ENCODE measurements at places on chromosomes 3 and 15.

DNA sequence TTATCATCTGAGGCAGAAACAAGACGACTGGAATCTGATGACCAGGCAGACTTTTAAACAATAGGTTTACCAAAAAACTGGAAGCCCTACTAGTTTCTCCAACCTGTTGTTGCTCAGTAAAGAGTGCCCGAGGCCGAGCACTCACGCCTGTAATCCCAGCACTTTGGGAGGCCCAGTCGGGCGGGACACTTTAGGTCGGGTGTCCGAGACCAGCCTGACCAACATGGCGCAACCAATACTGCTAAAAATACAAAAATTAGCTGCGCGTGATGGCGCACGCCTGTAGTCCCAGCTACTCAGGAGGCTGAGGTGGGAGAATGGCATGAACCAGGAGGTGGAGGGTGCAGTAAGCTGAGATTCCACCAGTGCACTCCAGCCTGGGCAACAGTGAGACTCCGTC is 1.1 kb upstream of the WDR5B start:
- peak overlapping the region; percentile 98 for H3K27ac ChIP-seq
- H3K4me1 ChIP-seq = peaks cover 18% of the 10 kb centered on the region
- no peak for DNase-seq
- H3K27me3 ChIP-seq = no peaks in the 10 kb centered on the region

- H3K4me1 ChIP-seq = peaks cover 2% of the 10 kb centered on the region
- H3K4me3 ChIP-seq = no peak overlapping the region
- H3K27ac ChIP-seq = no peak overlapping the region
- no peaks in the 10 kb centered on the region for H3K27me3 ChIP-seq
- no peak for DNase-seq
These were observed 33.2 kb downstream of the HOMER2 start for GRCh38 chr15:82919231-82919886.

DNA sequence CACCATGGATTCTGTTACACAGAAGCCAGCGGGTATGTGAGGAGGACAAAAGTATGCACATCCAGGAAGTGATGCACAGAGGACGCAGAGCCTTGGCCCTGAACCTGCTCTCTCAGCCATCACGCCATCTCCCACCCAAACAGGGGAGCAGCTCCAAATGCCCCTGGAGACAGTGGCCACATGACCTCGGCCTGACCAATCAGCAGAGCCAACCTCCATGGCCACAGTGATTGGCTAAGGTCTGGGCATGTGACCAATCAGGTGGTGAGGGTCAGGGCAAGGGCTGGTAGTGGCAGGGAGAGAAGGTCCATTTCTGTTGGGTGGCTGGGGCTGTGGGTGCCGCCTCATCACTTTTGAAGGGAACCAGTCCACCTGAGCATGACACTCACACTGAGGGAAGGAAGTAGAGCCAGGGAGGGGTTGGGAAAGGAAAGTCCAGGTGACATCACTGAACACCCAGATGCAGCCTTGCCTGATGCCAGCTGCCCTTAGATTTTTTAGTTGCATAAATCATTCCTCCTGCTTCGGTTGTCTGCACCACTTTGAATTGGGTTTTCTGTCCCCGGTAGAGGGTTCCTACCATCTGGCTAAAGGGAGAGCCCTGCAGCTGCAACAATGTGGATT is 70.3 kb upstream of the IQSEC1 start:
- no peak for DNase-seq
- H3K4me1 ChIP-seq = no peaks in the 10 kb centered on the region
- peaks cover 7% of the 10 kb centered on the region for H3K27me3 ChIP-seq
- no peak overlapping the region for H3K4me3 ChIP-seq
- H3K36me3 ChIP-seq = no peaks in the 10 kb centered on the region

- H3K36me3 ChIP-seq = no peaks in the 10 kb centered on the region
- no peaks in the 10 kb centered on the region for H3K27me3 ChIP-seq
- H3K4me1 ChIP-seq = peaks cover 6% of the 10 kb centered on the region
- H3K27ac ChIP-seq = no peak overlapping the region
These were observed 1.9 kb downstream of the P2RY12 start for GRCh38 chr3:151382671-151383070.

DNA sequence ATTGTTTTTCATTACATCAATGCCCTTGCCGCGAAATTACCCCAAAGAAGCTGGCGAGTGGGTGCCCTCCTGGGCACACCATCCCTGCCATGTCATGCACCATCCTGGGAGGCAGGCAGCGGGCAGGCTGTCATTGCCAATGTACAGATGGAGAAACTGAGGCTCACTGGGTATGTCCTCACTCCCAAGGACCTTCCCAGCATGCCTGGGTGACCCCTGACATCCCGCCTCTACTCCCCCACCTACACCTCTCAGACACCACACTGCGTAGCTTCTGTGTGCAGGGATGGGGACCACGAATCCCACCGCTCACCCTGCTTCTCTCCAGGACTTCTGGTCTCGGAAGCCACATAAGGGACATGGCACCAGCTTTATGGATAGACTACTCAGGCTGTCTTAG is 41.0 kb upstream of the SLC41A3 start:
- no peak overlapping the region for H3K27ac ChIP-seq
- H3K4me3 ChIP-seq = no peak overlapping the region
- DNase-seq = no peak
- no peaks in the 10 kb centered on the region for H3K4me1 ChIP-seq
- peaks cover 2% of the 10 kb centered on the region for H3K27me3 ChIP-seq
- H3K36me3 ChIP-seq = no peaks in the 10 kb centered on the region

DNA sequence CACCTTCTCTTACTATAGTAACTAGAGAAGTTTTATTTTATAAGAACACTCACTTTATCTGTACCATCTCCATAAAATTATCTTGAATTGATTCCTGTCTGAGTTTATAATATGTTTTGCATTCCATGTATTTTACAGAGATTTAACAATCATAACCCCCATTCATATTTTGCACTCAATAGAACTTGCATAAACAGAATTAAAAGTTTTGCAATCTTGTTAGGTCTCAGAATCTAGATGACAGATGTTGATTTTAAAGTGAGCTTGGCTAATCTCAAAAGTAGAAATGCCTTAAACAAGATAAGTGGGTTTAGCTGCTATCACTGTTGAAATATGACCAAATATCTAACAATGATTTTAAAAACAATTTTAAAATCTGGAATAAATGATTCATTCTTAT is 107.9 kb upstream of the EPHA6 start:
- H3K36me3 ChIP-seq = no peaks in the 10 kb centered on the region
- H3K4me1 ChIP-seq = no peaks in the 10 kb centered on the region
- H3K4me3 ChIP-seq = no peak overlapping the region
- H3K27me3 ChIP-seq = no peaks in the 10 kb centered on the region
- DNase-seq = no peak
- H3K27ac ChIP-seq = no peak overlapping the region

DNA sequence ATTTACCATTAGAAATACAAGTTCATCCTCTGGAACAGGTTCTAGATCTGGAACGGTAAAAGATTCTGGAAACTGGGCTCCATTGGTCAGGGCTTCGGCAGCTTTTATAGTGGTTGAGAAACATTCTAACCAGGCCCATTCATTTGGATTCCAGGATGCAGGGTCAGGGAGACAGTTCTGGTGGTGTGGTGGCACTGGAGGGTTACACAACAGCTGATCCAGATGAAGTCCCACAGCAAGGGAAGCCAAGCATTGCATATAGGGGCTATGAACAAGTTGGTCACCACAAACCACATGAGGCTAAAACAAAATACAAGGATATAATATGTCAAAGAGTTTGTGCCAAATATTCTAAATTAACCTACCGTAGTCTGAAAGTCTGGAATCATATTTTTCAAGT is 43.0 kb downstream of the FBXL22 start:
- H3K27ac ChIP-seq = no peak overlapping the region
- peaks cover 11% of the 10 kb centered on the region for H3K36me3 ChIP-seq
- no peak overlapping the region for H3K4me3 ChIP-seq
- DNase-seq = no peak

DNA sequence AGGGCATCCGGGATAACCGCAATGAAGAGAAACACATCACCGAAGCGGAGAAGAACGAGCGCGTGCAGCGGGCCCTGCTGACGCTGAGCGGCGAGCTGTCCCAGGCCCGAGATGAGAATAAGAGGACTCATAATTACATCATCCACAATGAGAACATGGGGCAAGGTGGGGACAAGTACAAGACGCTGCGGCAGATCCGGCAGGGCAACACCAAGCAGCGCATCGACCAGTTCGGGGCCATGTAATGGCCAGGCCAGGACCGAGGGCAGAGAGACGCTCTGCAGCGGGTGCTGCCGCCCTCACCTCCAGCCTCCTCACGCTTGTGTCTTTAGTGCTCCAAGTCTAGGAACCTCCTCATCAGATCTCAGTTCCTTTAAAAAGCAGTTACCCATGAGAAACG is 863.7 kb upstream of the ALCAM start:
- no peak overlapping the region for H3K27ac ChIP-seq
- no peaks in the 10 kb centered on the region for H3K27me3 ChIP-seq
- H3K36me3 ChIP-seq = no peaks in the 10 kb centered on the region
- H3K4me3 ChIP-seq = no peak overlapping the region
- H3K4me1 ChIP-seq = no peaks in the 10 kb centered on the region

GRCh38 chr3:100009276-100010086 is 104.8 kb downstream of the FILIP1L start:
- H3K4me1 ChIP-seq = peaks cover 22% of the 10 kb centered on the region
- H3K27me3 ChIP-seq = no peaks in the 10 kb centered on the region
- H3K4me3 ChIP-seq = no peak overlapping the region
- no peak overlapping the region for H3K27ac ChIP-seq
- no peak for DNase-seq

DNA sequence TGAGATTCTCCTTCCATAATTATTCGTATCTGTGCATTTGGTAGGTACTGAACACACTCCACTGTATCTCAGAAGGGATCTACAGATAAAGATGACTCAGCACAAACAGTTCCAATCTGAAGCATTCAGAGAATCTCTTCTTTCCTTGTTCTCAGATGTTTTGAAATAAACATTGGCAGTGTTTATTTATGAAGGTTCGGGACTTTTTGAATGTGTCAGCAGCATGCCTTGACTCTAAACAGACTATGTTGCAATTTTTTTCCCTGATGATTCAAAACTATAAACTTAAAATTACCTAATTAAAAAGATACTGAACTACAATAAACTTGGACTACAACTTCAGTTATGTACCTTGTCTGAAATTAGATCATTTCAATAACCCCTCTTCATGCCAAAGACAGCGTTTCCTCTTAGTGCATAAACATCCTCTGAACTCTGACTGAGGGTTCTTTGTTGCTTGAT is 612.9 kb upstream of the TBL1XR1 start:
- H3K27me3 ChIP-seq = no peaks in the 10 kb centered on the region
- no peak overlapping the region for H3K4me3 ChIP-seq
- H3K27ac ChIP-seq = no peak overlapping the region

GRCh38 chr15:48624700-48625099 is 20.8 kb downstream of the FBN1 start:
- H3K27me3 ChIP-seq = no peaks in the 10 kb centered on the region
- no peaks in the 10 kb centered on the region for H3K4me1 ChIP-seq
- H3K36me3 ChIP-seq = no peaks in the 10 kb centered on the region
- H3K4me3 ChIP-seq = no peak overlapping the region
- no peak for DNase-seq
- H3K27ac ChIP-seq = no peak overlapping the region

DNA sequence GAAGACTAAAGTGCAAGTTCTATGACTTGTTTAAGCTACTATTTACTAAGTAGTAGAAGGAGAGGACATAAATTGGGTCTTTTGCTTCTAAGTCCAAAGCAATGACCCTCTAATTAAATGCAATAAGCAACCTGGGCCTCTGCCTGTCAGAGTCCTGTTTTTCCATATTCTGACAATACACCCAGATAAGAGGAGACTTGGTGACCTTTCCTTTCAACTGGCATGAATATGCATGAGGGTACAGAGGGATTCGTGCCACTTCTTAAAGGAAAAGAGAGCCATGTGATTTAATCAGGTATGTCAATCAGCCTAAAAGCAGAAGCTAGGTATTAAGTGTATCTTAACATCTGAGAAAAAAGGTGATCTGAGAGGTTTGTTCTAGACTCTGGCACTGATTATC is 50.7 kb upstream of the FGF7 start:
- no peaks in the 10 kb centered on the region for H3K27me3 ChIP-seq
- peaks cover 2% of the 10 kb centered on the region for H3K4me1 ChIP-seq
- no peak overlapping the region for H3K27ac ChIP-seq
- no peak for DNase-seq
- no peak overlapping the region for H3K4me3 ChIP-seq
- no peaks in the 10 kb centered on the region for H3K36me3 ChIP-seq

DNA sequence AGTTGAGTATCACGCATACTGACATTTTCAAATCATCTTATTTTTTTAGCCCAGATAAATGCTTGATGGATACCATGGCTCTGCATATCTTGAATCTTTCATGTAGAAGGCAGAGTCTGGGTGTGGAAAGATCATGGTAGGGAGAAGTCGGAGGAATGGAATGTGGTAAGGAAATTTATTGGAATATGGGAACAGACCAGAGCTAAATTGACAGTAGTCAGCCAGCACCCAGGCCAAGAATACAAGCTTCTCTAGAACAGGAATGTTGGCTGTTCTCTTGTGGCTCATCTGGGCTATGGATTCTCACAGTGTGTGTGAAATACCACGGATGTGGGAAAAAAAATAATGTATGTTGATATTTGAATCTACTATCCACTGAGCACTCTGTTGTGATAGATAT is 305.7 kb upstream of the COL8A1 start:
- H3K27ac ChIP-seq = no peak overlapping the region
- H3K36me3 ChIP-seq = no peaks in the 10 kb centered on the region
- H3K4me1 ChIP-seq = no peaks in the 10 kb centered on the region

DNA sequence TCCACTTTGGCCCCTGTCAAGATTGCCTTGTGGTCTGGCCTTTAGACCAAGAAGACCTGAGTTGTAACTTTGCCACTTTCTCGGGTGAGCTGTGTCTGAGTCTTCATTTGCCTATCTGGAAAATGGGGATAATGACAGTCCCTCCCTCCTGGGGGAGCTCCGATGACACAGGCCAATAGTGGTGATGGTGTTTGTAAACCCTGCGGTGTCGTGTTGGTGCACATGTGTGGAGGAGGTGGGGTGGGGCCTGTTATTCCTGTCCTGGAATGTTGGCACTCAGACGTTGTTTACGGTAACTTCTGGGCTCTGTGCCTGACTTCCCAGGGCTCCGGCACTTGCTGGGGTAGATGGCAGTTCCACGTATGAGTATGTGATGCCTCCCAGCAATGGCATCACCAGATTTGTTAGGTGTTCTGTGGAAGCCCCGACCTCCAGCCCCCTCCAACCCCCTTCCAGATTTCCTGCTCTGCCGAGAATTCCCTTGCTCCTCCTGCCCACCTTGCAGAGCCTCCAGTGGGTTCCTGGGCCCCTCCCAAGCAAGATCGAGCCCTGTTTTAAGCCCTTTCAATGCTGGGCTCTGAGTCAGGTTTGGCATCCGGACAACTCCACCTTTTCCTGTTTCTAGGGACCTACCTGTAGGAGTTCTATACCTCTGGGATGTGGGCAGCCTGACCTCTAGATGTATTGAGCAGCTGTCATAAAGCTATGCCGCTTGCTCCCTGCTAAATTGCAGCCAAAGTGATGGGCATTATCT is 31.4 kb downstream of the HRH1 start:
- no peak overlapping the region for H3K4me3 ChIP-seq
- H3K27me3 ChIP-seq = peaks cover 5% of the 10 kb centered on the region
- DNase-seq = no peak

DNA sequence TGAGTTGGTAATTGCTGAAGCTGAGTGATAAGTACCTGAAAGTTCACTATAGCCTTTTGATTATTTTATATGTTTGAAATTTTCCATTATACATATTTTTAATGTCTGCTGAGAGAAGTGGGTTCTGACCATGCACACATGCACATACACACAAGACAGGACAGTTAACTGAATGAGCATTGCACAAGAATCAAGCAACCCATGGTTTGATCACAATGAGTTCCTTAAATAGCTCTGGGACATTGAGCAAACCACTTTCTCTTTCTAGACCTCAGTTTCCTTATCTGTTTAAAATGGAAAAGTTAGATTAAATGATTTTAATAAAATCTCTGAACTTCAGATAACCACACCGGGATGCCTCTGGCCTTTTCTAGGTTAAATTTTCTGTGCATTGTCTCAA is 26.7 kb downstream of the SNTN start:
- H3K27ac ChIP-seq = no peak overlapping the region
- H3K4me1 ChIP-seq = peaks cover 4% of the 10 kb centered on the region
- no peaks in the 10 kb centered on the region for H3K27me3 ChIP-seq
- DNase-seq = no peak
- no peaks in the 10 kb centered on the region for H3K36me3 ChIP-seq
- no peak overlapping the region for H3K4me3 ChIP-seq

All from progenitor cell of endocrine pancreas (in vitro differentiated cells).